CD8-positive, alpha-beta T cell (primary cell): ENCODE measurements at places on chromosomes 3 and 15.

DNA sequence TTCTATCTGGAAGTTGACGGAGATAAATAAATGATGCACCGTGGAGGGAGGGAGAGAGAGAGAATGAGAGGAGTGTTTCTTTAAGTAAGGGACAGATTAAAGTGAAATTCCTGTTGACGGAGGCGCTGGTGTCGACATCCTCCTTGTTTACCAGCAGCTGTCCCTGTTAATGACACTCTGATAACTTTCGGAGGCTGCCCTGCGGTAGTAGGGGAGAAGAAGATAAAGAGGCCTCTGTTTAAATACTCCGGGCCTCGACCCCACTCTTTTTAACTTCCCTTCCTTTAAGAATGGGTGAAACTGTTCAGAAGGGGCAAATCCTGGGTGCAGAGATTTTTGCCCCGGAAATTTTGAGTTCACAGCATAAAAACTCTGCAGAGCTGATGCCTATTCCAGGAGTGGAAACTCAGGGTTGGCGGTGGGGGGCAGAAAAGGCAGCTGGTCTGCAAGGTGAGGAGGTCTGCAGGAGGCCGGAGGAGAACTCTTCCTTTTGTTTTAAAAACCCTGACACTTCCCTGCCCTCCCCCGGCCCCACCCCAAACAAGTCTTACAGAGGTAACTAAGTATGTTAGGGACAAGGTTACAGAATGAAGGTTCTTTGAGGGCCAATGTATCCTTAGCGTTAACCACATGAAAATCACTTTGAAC, 276.6 kb upstream of the NR2F2 start:
- DNase-seq, result no peak

DNA sequence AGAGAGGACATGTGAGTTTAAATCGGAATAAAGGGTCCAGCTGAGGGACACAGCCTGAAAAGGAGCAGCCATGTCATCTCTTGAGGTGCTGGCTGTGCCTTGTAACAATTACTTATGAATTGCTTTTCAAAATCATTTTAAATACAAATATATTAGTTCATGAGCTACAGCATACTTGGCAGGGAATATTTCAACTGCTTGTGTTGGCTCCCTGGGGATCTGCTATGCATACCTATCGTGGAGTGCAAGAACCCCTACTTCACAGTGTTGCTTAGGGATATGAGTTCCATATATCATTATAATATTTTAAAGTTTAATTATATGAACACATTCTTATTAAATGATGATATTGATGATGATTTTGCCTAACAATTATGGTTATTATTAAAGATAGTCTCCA, 19.1 kb upstream of the P2RY14 start:
- no peak for DNase-seq

GRCh38 chr3:13134879-13135206, 61.6 kb upstream of the IQSEC1 start:
- DNase-seq, result no peak

DNA sequence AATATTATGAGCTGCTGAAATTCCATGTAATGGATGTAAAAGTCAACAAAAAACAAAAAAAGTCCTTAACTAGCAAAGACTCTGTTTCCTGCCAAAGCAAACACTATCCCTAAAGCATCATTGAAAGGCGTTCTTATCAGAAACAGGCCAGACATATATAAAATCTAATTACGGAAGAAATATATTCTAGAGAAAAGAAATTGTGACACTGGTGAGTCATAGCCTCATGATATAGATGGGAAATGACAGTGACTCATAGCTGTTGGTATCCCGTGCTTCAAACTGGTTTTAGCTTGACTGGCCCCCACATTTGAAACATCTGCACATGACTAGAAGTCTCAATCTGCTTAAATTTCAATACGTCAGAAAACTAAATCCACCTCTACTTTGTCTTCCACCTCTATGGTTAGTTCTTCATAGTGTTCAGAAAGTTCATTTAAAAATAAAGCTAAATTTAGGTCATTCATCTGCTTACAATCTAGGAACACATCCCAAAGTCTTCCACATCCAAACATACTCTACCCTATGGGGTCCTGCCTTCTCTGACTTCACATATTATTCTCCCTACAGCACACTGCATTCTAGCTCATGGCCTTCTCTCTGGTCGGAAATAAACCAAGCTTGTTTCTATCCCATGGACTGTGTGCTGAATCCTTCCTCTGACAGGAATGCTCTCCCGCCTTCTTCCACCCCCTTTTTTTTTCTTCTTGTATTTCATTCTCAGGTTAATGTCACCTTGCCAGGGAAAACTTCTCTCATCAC, 456.3 kb upstream of the ARRDC4 start:
- DNase-seq, result no peak

DNA sequence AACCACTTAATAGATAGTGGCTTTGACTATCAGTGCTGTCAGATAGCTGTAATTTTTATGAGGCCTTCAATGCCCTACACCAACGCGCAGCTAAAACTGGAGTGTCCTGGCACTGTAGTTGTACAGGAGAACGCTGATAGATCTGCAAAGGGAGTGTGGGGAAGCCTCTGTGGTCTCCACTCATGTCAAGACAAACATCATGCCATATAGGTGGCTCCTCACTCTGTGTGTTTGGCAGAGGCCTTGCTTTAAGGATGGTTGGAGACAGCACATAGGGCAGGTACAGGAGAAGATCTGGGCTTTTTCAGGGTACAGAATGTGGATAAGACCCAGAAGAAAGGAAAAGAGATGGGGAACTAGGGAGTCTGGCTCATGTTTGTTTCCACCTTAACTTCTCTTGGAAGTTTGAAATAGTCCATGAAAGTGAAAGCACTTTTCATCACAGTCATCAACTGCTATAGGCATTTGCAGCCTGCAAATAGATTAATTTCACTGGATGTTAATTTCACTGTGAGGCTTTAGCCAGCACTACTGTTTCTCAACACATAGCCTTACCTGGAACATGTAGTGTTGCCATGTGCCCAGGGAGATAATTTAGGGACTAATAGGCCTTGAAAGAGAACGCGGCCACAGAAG, 425.8 kb upstream of the TBL1XR1 start:
- DNase-seq, result no peak

- no peak for DNase-seq
Observed at GRCh38 chr3:146466604-146467003, 2.8 kb downstream of the PLSCR2 start.

DNA sequence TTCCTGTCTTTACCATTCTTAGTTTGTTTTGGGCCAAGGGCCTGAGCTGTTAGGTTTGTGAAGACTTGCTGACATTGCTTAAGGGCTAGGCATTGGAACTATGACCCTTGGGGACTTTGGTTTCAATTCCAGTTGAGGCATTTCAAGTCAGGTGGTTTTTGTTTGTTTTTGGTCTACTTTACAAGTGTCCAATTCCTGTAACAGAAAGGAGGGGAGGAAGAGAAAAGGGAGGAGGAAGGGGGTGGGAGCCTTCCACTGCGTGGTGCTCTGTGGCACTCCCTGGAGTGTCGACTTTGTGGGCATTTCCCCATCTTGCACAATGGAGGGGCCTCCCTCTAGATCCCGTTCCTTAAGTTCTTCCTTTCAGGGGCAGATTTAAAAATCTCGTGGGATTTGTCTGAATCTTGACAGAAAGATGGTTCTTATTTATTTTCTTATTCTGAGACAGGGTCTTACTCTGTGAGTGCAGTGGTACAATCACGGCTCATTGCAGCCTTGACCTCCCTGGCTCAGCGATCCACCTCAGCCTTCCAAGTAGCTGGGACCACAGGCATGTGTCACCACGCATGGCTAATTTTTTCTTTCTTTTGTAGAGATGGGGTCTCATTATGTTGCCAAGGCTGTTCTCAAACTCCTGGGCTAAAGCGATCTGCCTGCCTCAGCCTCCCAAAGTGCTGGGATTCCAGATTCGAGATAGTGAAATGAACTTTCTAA, 59.5 kb upstream of the RYK start:
- no peak for DNase-seq

- DNase-seq, result no peak
Observed at GRCh38 chr3:80261082-80261481, 493.3 kb upstream of the ROBO1 start.

GRCh38 chr3:190130037-190130436, 9.3 kb upstream of the P3H2 start:
- no peak for DNase-seq

GRCh38 chr3:149486726-149487125, 12.2 kb downstream of the TM4SF4 start:
- no peak for DNase-seq

DNA sequence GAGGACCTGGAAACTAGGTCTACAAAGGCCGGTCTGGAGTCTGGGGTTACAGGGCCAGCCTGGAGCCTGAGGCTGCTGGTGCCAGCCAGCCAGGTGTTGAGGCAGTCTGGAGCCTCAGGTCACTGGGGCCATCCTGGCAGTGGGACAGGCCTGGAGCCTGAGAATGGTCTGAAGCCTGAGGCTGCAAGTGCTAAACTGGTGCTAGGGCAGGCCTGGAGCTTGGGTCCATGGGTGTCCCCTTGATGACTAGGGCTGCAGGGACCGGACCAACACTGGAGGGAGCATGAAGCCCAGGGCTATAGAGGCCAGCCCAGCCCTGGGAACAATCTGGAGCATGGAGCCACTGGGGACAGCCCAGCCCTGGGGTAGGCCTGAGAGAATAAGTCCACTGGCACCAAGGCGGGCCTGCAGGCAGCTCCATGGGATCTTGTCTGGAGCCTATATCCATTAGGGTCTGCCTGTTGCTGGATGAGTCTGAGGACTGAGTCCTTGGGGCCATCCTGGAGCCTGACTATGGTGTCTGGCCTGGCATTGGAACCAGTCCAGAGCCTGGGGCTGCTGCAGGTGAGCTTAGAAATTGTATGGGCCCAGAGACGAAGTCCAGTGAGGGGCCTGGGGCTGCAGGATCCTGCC, 101.9 kb downstream of the GLDN start:
- no peak for DNase-seq

GRCh38 chr3:197613199-197613598, 57.4 kb upstream of the BDH1 start:
- peak; percentile 52 for DNase-seq

GRCh38 chr15:95429345-95429744, 901.2 kb upstream of the NR2F2 start:
- DNase-seq, result no peak

DNA sequence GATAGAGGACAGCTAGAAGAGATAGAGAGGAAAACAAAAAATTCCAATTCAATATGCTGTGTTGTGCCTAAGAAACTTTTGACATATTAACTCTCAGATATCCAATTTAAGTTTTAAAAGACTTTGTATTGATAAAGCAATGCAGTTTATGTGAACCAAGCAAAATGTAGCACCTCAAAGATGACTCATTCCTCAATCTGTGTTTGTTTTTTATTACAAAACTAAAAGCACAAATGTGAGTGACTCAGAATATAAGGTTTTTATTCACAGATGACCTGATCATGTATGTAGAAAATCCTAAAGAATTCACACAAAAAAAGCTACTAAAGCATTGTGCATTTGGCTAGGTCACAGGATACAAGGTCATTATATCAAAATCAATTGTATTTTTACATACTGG, 11.1 kb downstream of the HCLS1 start:
- no peak for DNase-seq

DNA sequence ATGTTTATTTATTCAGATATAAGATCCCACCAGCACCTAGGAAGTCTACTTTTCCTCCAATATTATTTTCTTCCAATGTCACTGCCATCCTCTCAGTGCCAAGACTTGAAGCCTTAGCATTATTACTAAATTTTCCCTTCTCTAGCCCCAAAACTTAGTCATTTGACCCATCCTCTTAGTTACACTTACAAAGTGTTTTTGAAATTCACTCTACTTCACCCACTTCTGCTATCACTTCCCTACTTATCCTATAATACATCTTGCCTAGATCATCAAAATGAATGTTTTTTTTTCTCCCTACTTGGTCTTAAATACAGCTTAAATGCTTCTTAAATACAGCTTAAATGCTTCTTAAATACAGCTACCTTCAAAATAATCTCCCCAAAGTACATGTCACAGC, 376.6 kb downstream of the RSL24D1 start:
- DNase-seq, result no peak

GRCh38 chr15:64500695-64501395, 40.5 kb downstream of the ZNF609 start:
- no peak for DNase-seq

- DNase-seq, result no peak
Observed at GRCh38 chr15:70763950-70764730, 782 bp upstream of the UACA start.

DNA sequence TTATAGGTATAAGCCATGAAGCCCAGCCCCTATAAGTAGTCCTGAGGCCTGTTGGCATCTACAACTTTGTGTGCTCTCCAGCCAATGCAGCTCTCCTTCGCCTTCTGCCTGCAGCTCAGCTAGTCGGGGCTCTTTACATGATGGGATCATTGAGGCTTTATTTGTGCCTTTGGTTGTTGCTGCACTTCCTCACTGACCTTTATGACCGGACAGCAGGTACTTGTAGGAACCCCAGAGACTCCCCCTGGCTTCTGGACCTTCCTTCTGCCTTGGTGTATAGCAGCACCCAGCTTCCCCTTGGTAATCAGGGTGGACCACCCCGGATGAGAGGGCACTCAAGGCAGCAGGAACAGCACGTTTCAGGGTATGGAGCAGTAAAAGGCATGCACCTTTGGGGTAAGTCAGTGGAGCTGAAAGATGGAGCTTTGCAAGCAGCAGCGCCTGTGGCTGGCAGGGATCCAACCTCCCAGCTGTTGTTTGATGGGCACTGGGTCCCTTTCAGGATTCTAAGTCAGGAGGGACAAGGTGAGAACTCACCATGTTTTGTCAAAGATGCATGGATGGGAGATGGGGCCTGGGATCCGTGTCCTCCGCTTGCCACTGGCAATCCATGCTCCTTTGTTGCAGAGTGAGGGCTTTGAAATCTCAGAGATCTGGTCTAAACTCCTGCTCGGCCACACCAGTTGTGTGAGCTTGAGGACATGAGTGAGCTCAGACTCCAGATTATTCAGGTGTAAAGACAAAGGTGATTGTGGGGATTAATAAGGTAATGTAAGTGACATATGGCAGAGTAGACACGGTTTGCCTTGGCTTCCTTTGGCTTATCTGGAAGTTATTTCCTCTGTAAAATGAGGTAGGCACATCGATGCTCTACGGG, 65.1 kb upstream of the KLF13 start:
- DNase-seq, result no peak

DNA sequence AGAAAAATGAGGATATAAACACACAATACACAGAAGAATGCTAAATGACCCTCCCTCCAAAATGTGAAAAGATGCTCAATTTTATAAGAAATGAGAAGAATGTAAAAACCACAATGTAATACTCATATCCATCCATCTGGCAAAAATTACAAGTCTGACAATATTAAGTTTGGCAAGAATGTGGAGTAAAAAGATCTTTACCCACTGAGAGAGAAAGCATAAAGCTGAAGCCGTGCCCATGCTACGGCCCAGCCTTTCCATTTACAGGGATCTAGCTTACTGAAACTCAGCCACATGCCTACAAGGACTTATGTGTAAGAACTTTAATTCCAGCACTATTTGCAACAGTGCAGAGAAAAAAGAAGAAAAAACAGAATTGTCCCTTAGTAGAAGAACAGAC, 42.9 kb downstream of the ATP13A3 start:
- DNase-seq, result no peak

DNA sequence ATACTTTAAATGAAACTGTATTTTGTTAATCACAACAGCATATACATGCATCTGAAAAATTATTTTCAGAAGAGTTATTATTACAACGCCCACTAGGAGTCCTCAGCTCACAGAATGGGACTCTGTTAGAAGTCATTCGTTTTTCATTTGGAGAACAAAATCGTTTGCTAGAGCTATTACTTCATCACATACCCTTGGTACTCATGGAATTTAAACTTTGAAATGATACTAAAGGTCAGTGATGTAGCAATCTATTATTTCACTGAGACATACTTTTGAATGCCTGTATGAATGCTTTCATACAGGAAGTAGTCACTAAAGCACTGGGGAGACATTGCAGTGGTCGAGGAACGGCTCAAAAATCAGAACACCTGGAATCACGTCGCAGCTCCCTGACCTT, 198.1 kb downstream of the MBNL1 start:
- DNase-seq, result no peak

- no peak for DNase-seq
Observed at GRCh38 chr3:36124118-36124796, 256.0 kb upstream of the STAC start.
